ENCODE measurements at places on chromosomes 2 and 18.

- H3K36me3 ChIP-seq = no peaks in the 10 kb centered on the region
- H3K27me3 ChIP-seq = no peaks in the 10 kb centered on the region
- no peak overlapping the region for H3K27ac ChIP-seq
- peaks cover 4% of the 10 kb centered on the region for H3K4me1 ChIP-seq
- no peak for DNase-seq
These were observed 84.0 kb downstream of the SH3RF3 start for GRCh38 chr2:109212836-109213563.

GRCh38 chr2:18833941-18834340 lies 244.6 kb upstream of the NT5C1B start:
- peaks cover 4% of the 10 kb centered on the region for H3K4me1 ChIP-seq
- H3K27ac ChIP-seq = no peak overlapping the region

DNA sequence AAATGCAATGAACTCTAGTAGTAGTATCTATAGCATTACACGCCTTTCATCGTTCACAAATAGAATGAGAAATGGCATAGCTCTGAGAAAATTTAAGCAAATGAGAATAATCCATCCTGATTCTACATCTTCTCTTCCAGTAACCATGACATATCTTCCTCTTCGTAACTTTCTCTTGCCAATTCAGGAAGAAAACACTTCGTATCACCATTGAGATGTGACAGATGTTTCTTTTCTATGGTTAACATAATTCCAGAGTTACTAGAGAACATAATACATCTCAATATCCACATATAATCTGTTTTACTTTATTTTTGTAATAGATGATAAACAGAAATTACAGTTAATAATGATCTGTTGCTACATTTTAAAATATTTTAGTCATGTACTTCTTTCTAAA lies 1527.4 kb downstream of the LRP1B start:
- DNase-seq = no peak
- no peaks in the 10 kb centered on the region for H3K27me3 ChIP-seq
- H3K4me3 ChIP-seq = no peak overlapping the region
- no peak overlapping the region for H3K27ac ChIP-seq
- H3K4me1 ChIP-seq = no peaks in the 10 kb centered on the region
- H3K36me3 ChIP-seq = no peaks in the 10 kb centered on the region

DNA sequence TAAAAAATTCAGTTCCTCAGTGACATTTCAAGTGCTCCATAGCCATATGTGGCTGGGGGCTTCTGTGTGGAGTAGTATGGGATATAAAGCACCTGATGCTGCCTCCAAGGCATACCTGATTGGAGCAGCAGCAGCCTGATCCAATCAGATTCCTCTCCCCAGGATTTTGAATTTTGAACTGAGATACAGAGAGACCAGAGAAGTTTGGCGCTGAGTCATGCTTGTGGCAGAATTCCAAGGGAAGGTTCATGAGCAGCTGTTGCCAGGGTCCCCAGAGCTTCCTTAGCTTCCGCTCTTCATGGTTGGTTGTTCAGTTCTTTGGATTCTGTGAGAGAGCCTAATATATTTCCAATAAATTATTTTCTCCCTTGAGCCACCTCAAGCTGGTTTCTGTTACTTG lies 29.0 kb upstream of the CFAP36 start:
- no peaks in the 10 kb centered on the region for H3K27me3 ChIP-seq
- H3K4me3 ChIP-seq = no peak overlapping the region
- H3K4me1 ChIP-seq = no peaks in the 10 kb centered on the region
- H3K36me3 ChIP-seq = no peaks in the 10 kb centered on the region
- peak; percentile 43 for DNase-seq

GRCh38 chr18:57447154-57447621 lies 12.0 kb downstream of the ONECUT2 start:
- no peaks in the 10 kb centered on the region for H3K27me3 ChIP-seq
- no peak overlapping the region for H3K27ac ChIP-seq
- no peak overlapping the region for H3K4me3 ChIP-seq
- no peaks in the 10 kb centered on the region for H3K4me1 ChIP-seq
- no peak for DNase-seq

DNA sequence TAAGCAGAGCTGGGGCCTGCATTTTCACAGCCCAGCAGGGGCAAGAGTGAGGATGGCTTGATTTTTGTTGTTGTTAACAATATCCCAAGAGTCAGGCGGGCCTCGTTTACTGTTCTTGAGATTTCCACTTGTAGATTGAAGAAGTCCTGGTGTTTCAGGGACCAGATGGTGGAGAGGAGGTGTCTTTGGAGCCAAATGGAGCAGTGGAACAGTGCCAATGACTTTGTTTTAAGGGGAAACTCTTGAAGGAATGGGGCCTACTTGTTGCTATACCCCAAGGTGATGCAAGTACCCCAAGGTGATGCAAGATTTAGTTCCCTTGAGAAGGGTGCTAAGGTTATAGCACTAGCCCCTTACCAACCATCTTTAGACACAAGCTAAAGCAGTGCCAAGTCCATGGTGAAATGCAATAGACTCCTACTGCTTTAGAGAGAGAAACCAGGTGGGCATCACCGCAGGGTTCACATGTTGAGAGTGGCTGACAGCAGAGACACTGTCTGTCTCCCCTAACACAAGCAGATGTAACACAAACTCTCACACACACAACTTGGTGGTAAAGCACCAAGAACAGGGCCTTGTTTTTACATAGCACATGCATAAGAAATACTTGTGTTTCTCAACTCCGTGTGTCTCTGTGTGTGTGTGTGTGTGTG lies 44.0 kb downstream of the HK2 start:
- H3K4me1 ChIP-seq = peaks cover 22% of the 10 kb centered on the region
- no peak overlapping the region for H3K4me3 ChIP-seq
- no peak overlapping the region for H3K27ac ChIP-seq
- no peaks in the 10 kb centered on the region for H3K27me3 ChIP-seq
- no peaks in the 10 kb centered on the region for H3K36me3 ChIP-seq

GRCh38 chr2:54624591-54625071 lies 98.8 kb upstream of the EML6 start:
- no peak overlapping the region for H3K4me3 ChIP-seq
- H3K27me3 ChIP-seq = no peaks in the 10 kb centered on the region
- no peaks in the 10 kb centered on the region for H3K36me3 ChIP-seq
- H3K4me1 ChIP-seq = peaks cover 3% of the 10 kb centered on the region
- peak overlapping the region; percentile 26 for H3K27ac ChIP-seq
- no peak for DNase-seq

DNA sequence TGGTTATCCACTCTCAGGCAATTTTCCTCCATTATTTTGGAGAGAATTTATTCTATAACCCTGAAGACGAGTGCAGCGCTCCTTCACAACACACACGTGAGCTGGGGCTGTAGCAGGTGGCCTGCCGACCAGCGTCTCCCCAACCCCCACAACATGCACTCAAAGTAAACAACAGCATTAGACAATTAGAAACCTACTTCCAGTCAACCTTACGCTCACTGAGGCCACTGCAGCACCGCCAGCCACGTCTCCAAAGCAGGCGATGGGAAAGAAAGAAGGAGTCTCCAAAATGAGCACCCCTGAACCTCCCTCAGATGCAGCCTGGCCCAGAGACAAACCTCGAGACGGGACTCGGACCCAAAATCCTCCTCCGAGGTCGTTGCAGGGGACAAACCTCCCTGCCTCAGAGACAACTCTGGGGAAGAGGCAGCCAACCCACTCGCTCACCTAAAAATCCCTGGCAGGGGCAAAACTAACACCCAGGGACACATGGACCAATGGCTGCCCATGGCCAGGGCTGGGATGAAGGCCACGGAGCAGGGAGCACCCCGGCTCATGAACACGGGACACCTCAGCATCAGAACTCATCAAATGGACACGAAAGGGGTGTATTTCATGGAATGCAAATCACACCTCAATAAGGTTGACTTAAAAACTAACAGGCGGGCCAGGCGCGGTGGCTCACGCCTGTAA lies 2.6 kb downstream of the SLC66A2 start:
- peaks cover 21% of the 10 kb centered on the region for H3K4me1 ChIP-seq
- H3K36me3 ChIP-seq = no peaks in the 10 kb centered on the region
- no peaks in the 10 kb centered on the region for H3K27me3 ChIP-seq
- H3K27ac ChIP-seq = no peak overlapping the region

DNA sequence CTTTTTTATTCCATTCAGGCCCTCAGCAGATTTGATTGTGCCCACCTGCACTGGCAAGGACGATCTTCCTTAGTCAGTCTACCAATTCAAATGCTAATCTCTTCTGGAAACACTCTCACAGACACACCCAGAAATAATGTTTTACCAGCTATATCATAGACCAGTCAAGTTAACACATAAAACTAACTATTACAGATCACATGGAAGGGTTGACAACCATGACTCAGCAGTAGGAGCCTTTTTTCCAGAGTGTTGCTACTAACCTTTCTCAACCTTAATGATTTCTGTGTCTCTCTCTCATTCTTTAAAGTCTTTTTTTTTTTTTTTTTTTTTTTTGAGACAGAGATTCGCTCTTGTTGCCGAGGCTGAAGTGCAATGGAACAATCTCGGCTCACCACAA lies 143.5 kb upstream of the MSH6 start:
- H3K27ac ChIP-seq = no peak overlapping the region
- no peaks in the 10 kb centered on the region for H3K4me1 ChIP-seq
- no peaks in the 10 kb centered on the region for H3K36me3 ChIP-seq

DNA sequence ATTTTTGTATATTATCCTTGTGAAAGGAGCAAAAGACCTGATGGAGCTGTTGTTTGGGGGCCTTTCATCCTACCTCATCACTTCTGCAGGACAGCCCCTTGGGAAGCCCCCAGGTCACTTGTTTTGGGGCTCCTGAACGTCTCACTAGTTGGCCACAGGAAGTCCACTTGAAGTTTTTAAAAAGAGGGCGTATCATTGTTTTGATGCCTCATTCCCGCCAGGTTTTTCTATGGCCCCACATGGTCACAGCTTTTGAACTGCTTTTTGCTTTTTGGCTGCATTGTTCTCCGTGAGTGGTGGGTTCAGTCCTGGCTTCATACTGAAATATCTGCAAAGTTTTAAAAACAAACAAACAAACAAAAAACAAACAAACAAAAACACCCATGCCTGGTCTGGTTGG lies 216.3 kb downstream of the PRKCE start:
- no peak overlapping the region for H3K4me3 ChIP-seq
- no peaks in the 10 kb centered on the region for H3K36me3 ChIP-seq
- H3K4me1 ChIP-seq = no peaks in the 10 kb centered on the region
- no peaks in the 10 kb centered on the region for H3K27me3 ChIP-seq
- no peak for DNase-seq

DNA sequence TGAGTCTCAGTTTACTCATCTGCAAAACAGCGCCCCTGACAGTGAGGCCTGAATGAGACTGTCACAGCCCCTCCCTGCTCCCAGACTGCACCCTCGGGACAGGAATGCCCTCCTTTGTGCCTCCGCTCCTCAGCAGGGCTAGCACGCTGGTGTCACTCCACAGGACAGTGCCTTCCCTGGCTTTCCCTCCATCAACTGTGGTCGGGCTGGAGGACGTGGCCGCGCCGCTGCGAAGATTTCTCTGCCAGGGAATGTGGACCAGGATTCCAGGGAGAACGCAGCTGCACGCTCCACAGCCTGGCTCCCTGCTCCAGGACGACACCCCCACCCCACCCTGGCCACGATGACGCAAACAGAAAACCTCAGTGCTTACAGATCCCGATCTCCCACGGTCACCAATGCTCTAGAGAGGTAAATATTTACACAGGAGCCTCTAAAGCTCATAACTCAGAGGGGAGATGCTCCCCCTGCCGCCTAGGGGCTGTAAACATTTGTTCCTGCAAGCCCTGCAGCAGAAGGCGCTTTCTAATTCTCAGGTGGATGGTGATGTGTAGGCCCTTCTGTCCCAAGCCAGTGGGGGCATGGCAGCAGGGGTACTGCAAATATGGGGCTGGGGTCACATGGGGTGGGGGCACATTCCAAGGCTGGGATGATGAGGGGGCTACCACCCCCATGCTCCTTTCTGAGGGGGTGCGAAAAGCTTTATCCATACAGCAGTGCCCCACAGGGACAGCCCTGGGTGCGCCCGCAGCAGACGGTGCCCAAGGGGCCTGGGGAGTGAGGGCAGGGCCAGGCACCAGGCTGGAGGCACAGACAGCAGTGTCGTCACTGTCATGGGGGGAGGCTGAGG lies 12.4 kb downstream of the HS6ST1 start:
- no peak overlapping the region for H3K4me3 ChIP-seq
- peak; percentile 79 for DNase-seq
- no peaks in the 10 kb centered on the region for H3K27me3 ChIP-seq
- peak overlapping the region; percentile 65 for H3K27ac ChIP-seq
- H3K36me3 ChIP-seq = no peaks in the 10 kb centered on the region
- peaks cover 75% of the 10 kb centered on the region for H3K4me1 ChIP-seq

- DNase-seq = no peak
- H3K36me3 ChIP-seq = no peaks in the 10 kb centered on the region
- no peak overlapping the region for H3K27ac ChIP-seq
- H3K4me3 ChIP-seq = no peak overlapping the region
These were observed 307.6 kb upstream of the CDH20 start for GRCh38 chr18:61025596-61025995.

DNA sequence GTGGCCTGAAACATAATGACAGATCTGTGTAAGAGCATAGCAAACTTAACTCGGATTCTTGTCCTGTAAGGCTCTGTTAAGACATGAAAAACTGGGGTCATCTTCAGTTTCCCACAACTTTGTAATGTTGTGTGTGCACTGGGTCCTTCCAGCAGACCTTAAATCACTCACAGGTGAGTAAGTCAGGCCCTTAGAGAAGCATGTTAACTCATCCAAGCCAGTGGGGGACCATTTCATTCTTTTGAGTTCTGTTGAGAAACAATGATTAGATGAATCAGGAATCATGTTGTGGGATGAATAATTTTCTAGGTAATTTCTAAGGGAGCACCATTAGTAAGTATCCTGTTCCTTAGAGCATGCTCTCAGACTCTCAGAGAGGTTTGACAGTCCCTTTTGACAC lies 167.1 kb downstream of the ESCO1 start:
- H3K4me1 ChIP-seq = no peaks in the 10 kb centered on the region
- H3K27me3 ChIP-seq = no peaks in the 10 kb centered on the region
- H3K36me3 ChIP-seq = no peaks in the 10 kb centered on the region
- no peak overlapping the region for H3K27ac ChIP-seq
- H3K4me3 ChIP-seq = no peak overlapping the region
